Thyroid gland (tissue), 4 donors: ENCODE measurements at places on chromosomes 3 and 15. TPM values are rescaled to one million over a fixed set of nuclear protein-coding genes. Genes with fewer than 3 reads are reported as not detected.

TPRG1 gene
- 10.5 TPM for total RNA-seq

PTH1R gene
- 5.1 TPM for total RNA-seq

EPHA3 gene
- 27.3 TPM for total RNA-seq

CHRNA3 gene
- total RNA-seq = not detected

NGLY1 gene
- 47.3 TPM for total RNA-seq

LRTM1 gene
- total RNA-seq = not detected

DUOX1 gene
- 132 TPM for total RNA-seq

OIP5 gene
- 0.78 TPM for total RNA-seq

RGMA gene
- total RNA-seq = 2.4 TPM

ISLR gene
- total RNA-seq = 151 TPM

LYZL4 gene
- not detected for total RNA-seq

CLRN1 gene
- total RNA-seq = not detected

IL17RB gene
- 0.88 TPM for total RNA-seq

LMAN1L gene
- total RNA-seq = not detected

NRROS gene
- 1.5 TPM for total RNA-seq

PDE8A gene
- 32.4 TPM for total RNA-seq

CCDC174 gene
- 27.5 TPM for total RNA-seq

SLC22A13 gene
- total RNA-seq = not detected

FOXL2NB gene
- not detected for total RNA-seq

ARNT2 gene
- 17.9 TPM for total RNA-seq

SSUH2 gene
- 0.11 TPM for total RNA-seq

ETV5 gene
- total RNA-seq = 17.9 TPM

RNF7 gene
- total RNA-seq = 56.5 TPM

CIAO2A gene
- 104 TPM for total RNA-seq

LHFPL4 gene
- total RNA-seq = 0.13 TPM

C3orf49 gene
- total RNA-seq = not detected

PGBD4 gene
- 1.3 TPM for total RNA-seq

TMEM45A gene
- 11.7 TPM for total RNA-seq

CD80 gene
- 0.83 TPM for total RNA-seq

CCDC39 gene
- not detected for total RNA-seq

FBXO40 gene
- total RNA-seq = not detected

CRABP1 gene
- 211 TPM for total RNA-seq

SEMA3B gene
- total RNA-seq = 31.0 TPM

STRIT1 gene
- not detected for total RNA-seq

CYP1A1 gene
- 0.78 TPM for total RNA-seq

CCRL2 gene
- 0.68 TPM for total RNA-seq

CEMIP gene
- 0.11 TPM for total RNA-seq

CTXN2 gene
- not detected for total RNA-seq

MBD4 gene
- total RNA-seq = 23.5 TPM

PLSCR4 gene
- total RNA-seq = 110 TPM

GASK1A gene
- total RNA-seq = 8.4 TPM

IQGAP1 gene
- 222 TPM for total RNA-seq

ATP13A5 gene
- 1.7 TPM for total RNA-seq

BCL2A1 gene
- total RNA-seq = 4.7 TPM

OXSR1 gene
- 40.5 TPM for total RNA-seq
